GM19239 (cell line): ENCODE measurements at places on chromosomes 2 and 18.

DNA sequence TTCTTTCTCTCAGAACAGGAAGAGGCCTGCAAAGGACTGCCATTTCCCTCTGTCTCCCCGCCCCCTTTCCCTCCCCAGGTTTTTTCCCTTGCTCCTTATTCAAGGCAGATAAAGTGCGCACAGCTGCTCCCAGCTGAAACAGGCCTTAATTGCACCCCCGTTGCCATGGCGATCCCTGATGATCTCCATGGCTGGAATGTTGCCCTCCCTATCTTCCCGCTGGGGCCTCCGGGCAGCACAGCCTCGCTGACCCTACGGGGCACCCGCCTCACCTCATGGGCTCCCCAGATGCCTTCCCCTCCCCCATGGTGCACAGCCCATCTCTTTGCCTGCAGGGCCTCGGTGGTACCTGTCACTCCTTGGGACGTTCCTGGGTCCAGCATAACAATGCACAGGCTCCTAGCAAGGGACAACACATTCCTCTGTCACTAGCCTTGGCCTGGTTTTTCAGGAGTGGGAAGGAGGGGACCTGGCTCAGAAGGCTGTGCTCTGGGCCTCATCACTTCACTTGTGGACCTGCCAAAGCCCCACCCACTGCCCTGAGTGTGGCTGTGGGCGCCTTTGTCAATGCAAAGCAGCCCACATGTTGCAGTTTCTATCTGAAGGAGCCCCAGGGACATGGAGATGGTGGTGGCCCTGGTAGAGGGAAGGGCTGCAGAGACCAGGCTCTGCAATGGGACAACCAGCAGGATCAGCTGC, 115.0 kb downstream of the CELF4 start:
- DNase-seq, result no peak

DNA sequence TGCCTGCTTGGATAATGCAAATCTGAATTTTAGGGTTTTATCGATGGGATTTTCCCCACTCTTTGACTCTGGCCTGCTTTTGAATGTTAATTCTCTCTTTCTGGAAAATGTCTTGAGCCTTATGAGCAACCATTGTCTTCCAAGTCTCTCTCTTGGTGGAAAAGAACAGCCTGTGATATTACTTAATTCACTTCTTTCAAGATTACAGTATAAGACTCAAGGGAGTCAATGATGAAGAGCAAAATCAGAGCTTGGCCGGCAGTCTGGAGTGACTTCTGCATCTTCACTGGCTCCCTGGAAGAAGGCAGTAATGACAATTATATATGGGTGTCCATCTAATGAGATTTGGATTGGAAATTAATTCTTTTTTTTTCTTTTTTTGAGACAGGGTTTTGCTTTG, 122.9 kb upstream of the ZEB2 start:
- no peak for DNase-seq

- DNase-seq, result no peak
Observed at GRCh38 chr2:10273215-10274175, 29.2 kb upstream of the HPCAL1 start.

GRCh38 chr2:188979187-188980114, 5.3 kb downstream of the COL3A1 start:
- DNase-seq, result no peak

GRCh38 chr18:69636529-69637301, 236.0 kb downstream of the DOK6 start:
- no peak for DNase-seq

GRCh38 chr2:19543663-19544383, 185.4 kb upstream of the OSR1 start:
- DNase-seq, result no peak

DNA sequence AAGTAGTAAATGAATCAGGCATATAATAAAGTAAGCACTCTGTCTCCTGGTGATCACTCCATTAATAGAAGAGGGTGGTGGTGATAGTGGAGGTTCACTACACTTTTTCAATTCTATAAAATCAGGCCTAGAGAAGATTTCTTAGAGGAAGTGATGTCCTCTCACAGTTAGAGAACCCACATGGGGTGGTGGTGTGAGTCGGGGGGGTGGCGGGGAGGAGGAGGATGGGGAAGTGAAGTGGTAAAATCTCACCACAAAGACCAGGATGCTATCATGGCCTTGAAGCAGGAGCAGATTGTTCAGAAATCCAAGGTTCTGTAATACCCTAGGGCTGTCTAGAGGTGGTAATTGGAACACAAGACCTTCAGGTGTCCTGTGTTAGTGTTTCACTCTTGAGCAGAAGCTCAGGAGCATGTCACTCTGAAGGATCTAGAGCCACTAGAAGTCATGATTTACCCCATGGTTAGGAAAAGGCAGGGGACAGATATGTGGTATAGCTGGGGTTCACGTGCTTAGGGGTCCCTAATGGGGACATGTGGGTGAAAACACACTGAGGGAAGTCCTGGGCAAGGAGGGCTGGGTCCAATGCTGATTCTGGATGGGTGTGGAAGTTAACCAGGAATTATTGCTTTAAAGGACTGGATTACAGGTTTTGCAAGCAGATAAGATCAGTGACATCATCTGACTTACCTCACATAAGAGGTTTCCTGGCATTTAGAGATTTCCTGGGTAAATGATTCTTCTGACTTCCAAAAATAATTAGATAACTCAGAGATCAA, 31.0 kb downstream of the RNF125 start:
- no peak for DNase-seq

DNA sequence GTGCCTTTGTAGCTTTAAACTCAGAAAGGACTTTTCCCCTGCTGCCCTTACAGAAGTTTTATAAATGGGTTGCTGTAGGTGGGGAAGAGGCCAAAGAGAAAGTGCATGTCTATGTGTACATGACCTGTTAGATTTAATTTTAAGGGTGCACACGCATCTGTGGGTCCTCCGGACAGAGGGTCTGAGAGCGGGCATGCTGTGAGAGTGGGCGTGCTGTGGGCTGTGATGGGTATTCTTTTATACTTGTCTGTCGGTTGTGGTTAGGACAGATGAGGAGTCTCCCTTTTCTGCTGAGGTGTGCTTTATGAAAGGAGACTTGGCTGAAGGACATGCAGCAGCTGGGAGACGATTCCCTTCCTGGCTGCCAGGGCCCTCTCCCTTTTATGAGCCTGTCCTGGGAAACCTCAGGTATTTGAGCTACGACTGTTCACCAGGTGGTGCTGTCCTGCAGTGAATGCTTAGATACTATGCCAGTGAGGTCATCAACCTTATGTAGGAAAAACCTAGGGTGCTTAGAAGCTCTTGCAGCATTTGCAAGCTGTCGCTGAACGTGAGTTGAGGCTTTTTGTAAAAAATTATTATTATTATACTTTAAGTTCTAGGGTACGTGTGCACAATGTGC, 67.5 kb downstream of the TANC1 start:
- no peak for DNase-seq

DNA sequence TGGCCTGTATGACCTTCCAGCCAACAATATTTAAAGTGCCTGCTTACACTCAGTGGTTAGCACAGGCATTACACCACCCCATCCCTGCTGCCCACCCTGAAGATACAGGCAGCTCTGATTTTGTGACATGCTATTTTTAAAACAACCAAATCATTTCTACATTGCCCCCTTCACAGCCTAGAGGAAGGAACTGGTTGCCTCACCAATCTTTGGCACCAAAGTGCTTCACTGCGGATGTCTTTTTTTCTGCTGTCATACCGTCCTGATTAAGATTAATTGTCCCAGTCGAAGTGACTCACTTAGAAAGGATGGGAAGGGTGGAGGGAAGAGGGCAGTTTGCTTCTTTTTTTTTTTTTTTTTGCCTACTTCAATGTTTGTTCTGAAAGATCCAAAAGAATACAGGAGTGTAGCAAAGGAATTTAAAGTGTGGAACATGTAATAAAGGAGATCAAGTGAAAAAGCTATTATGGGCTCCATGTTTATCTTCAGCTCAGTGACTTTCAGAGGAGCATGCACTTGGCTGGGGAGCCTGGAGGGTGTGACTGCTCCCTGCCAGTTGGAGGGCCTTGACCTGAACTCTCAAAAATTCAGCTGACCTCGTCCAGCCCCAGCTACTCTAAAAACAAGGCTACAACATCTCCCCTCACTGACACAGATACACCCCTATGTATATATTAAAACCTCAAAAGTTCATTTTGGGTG, 501.1 kb upstream of the TNP1 start:
- DNase-seq, result no peak

- DNase-seq, result no peak
Observed at GRCh38 chr18:62788111-62788510, 72.8 kb downstream of the PHLPP1 start.

GRCh38 chr18:70334728-70335329, 46.0 kb downstream of the SOCS6 start:
- DNase-seq, result no peak

DNA sequence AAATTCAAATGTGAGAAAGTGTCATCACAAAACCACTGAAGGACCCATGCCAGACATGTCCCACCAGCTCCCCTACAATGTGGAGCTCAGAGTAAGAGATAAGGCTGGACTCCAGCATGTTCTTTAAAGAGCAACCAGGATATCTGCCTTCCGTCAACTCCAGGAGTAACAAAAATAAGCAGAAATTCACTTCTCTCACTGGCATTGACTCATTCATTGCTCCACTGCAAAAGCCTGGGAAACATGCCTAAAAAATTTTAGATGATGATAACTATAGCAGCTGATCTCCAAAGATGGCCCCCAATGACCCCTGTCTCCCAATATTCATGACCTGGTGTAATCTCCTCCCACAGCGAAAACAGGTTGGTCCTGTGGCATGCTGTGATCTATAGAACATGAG, 314.5 kb downstream of the NCKAP5 start:
- DNase-seq, result no peak

DNA sequence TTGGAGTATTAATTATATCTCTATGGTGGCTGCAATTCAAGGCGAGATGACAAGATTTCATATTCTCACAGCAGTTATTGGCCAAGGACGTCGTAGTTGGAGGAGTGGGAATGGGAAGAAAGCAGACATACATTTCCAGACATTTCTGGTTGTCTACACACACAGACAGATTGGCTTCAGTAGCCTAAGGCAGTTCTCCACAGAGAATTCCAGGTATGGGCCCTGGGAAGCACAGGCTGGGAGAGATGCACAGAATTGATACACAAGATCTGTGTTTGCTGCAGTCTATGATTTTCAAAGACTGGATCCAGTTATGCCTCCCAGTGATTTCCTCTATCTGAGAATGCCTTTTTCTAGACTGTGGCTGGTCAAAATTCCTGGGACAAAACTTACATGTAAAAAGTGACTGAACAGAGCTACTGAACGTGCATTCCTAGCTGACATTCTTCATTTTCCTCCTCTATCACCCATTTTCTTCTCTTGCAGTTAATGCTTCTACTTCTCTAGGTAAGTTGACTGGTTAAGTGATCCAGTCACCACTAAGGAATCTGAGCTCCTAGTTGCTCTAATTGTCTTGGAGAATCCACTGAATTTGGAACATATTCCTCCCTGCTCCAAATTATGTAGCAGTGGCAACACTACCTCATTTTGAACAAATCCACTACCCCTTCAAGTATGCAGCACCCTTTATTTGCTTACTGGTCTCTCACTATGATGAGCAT, 386.7 kb upstream of the CDH7 start:
- DNase-seq, result no peak

- DNase-seq, result no peak
Observed at GRCh38 chr18:47251289-47252120, at the start of gene SKOR2. SKOR2 (minus strand) TSS chr18:47251660; CDS start chr18:47249183, 2,477 bp downstream.

- DNase-seq, result no peak
Observed at GRCh38 chr2:38948995-38949394, 59.3 kb downstream of the ARHGEF33 start.

- DNase-seq, result peak; percentile 47
Observed at GRCh38 chr18:45621061-45621511, 5.8 kb downstream of the SLC14A2 start.

- DNase-seq, result peak; percentile 19
Observed at GRCh38 chr2:20326163-20326780, 24.4 kb downstream of the PUM2 start.

GRCh38 chr18:79569720-79570119, 109.9 kb upstream of the CTDP1 start:
- DNase-seq, result no peak

DNA sequence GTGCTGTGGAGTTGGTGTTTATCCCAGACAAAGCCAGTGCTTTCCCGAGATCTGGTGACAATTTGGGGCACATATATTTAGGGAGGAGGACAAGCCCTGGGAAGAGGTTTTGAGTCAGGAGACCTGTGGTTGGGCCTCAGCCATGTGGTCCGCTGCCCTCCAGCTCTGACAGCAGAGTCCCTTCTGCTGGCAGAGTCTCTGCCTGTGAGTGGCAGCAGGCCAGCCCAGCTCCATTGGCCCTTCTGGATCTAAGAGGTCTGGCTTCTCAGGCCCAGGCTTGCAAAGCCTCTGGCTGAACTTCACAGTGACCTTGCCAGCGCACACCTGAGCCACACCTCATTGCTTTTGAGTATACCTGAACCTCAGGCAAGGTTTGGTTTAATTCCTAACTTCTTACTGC, 115.3 kb downstream of the BCL2L11 start:
- no peak for DNase-seq

- DNase-seq, result no peak
Observed at GRCh38 chr18:37604032-37604431, 38.4 kb upstream of the CELF4 start.

- no peak for DNase-seq
Observed at GRCh38 chr2:215740071-215740470, 273.3 kb downstream of the MREG start.

DNA sequence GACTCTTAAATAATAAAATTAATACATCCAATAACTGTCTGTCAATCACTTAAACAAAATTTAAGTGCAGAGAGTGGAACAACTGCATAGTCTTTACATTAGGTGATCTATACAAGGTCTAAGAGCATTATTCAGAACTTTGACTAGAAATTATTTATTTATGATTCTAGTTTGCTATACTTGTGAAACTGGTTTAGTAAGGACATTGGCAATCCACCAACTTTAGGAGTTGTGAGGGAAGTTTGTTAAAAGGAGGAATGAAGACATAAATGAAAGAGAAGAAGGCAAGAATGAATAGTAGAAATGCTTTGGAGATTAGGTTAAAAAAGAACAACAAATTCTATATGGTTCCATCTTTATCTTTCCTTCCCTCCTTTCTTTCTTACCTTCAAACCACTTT, 217.5 kb downstream of the GPD2 start:
- no peak for DNase-seq

DNA sequence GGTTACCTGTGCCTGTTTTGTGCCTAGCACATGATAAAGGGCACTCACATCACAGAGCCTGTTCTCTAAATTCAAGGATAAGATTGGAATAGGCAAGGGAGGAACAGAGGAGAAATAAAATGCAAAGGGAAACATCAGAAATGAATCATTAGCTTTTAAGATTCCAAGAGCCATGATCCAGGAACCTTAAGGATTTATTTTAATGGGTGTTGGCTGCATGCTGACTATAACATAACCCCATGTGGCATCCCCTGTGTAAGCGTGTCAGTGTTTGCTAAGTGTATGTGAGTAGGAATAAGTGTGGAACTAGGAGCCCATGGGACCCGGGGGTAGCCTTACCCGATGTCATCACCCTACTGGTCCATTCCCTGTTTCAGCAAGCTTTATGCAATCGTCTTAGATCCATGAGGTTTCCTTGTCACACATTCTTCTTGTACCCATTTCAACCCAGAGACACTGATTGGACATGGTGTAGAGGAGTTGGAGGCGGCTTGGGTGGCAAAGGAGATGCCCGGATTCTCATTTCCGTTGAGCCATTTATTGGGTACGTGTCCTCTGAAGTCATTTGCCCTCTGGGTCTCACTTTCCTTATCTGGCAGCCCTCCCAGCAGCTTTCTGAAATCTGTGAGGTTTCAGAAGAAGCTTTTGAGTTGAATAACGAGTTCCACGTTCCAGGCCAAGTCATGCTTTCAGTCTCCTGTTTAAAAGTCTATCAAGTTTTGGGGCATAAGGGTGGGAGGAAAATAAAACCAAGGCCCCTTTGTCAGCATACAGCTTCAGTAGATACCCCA, 117.0 kb downstream of the MGAT5 start:
- DNase-seq, result no peak

GRCh38 chr18:74652392-74652988, 54.8 kb downstream of the ZNF407 start:
- peak; percentile 6 for DNase-seq
